ENCODE measurements at places on chromosomes 3 and 15.

GRCh38 chr3:132038198-132038825 is 3.5 kb upstream of the CPNE4 start:
- peak; percentile 39 for DNase-seq

DNA sequence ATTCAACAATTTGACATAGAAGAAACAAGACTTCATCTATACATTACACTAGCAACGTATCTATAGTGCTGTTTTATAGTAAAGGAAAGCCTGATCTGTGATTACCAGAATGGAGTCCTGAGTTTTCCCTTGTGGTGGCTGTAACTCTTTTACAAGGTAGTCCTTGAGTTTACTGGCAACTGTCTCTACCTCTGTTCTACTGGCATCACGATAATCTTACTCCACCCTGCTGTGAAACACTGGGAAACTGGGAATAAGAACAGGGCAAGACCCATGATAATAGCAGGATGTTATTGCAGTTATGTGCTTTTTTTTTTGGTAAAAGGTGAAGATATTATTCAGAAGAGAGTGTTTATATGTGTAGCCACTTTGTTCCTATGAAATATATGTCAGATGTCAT is 12.4 kb upstream of the HHLA2 start:
- DNase-seq = no peak

GRCh38 chr3:165884518-165884917 is 47.3 kb upstream of the BCHE start:
- no peak for DNase-seq

- DNase-seq = peak; percentile 22
Measured at GRCh38 chr3:105688821-105689220, 180.0 kb downstream of the CBLB start.

Data from NCI-H1417 (cell line).